Mesenteric fat pad (tissue), 1 donor: ENCODE measurements at places on chromosomes 6 and 20. TPM values are rescaled to one million over a fixed set of nuclear protein-coding genes. Genes with fewer than 3 reads are reported as not detected.
A peak's percentile ranks its signal among the peaks of the same experiment; 100 is the strongest.

CLVS2 gene
- not detected for total RNA-seq

DNA sequence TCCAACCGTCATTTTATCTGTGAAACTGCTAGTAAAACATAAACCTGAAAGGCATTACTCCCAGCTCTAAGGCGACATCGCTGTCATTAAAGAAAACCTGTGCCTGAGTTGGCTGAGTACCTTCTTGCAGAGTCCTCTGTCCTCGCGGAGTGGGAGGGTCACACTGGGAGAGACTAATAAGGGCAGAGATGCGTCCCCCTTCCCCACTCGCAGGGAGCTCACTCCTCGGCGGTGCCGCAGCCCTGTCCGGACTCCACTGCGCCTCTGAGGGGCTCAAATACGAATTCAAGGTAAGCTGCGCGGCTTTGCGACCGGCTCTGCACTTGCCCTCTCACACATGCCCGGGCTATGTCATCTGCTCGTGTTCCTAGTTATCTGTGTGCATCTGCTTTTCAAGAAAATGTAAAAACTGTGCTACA, at the start of gene COL19A1:
COL19A1 (plus strand) TSS at position 206 of the 419 bp plus-strand sequence. CDS start 13,012 bp downstream, outside the sequence.
- no peak for DNase-seq

- DNase-seq, result no peak
Measured at GRCh38 chr20:56925082-56925830, 296.1 kb downstream of the TFAP2C start.

BPI gene
- total RNA-seq, result not detected

DNA sequence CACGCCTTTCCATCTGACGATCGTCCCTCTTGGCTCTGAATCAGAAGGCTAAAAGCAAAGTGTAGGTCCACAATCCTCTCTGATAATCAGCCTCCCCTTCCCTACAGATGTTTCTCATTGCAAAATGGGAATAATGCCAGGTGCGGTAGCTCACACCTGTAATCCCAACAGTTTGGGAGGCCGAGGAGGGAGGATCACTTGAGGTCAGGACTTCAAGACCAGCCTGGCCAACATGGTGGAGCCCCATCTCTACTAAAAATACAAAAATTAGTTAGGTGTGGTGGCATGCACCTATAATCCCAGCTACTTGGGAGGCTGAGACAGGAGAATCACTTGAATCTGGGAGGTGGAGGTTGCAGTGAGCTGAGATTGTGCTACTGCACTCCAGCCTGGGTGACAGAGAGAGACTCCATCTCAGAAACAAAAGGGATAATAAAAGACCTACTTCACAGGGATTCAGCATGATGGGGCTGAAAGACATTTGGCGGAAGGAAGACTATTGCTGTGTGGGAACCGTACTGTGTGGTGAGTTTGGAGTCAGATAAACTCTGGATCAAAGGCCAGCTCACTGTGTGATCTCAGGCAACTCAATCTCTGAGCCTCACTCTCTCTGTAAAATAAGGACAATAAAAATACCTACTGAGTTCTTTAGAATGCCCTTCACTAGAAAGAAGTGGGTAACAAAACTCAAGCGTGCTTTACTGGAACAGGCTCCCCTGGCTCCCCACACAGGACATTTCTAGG, 15.9 kb upstream of the SLC9A8 start:
- DNase-seq, result no peak

ABHD12 gene
- total RNA-seq, result 41.6 TPM

CST2 gene
- not detected for total RNA-seq

DNA sequence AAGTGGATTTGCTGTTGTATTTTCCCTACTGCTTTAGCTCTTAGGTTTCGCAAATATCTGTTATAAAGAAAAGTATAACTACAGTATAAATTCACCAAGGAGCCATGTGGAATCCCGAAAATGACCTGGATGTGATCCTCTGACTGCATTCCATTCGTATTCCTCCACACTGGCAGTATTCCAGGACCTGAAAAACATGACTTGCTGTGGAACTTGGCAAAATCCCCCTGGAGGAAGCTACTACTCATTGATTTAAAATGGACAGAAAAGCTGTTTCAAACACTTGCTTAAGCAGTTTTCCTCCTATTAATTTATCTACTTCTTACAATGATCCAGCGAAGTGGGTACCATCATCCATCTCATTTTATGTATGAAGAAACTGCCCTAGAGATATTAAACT, 13.3 kb upstream of the ENPP5 start:
- DNase-seq, result no peak

DNA sequence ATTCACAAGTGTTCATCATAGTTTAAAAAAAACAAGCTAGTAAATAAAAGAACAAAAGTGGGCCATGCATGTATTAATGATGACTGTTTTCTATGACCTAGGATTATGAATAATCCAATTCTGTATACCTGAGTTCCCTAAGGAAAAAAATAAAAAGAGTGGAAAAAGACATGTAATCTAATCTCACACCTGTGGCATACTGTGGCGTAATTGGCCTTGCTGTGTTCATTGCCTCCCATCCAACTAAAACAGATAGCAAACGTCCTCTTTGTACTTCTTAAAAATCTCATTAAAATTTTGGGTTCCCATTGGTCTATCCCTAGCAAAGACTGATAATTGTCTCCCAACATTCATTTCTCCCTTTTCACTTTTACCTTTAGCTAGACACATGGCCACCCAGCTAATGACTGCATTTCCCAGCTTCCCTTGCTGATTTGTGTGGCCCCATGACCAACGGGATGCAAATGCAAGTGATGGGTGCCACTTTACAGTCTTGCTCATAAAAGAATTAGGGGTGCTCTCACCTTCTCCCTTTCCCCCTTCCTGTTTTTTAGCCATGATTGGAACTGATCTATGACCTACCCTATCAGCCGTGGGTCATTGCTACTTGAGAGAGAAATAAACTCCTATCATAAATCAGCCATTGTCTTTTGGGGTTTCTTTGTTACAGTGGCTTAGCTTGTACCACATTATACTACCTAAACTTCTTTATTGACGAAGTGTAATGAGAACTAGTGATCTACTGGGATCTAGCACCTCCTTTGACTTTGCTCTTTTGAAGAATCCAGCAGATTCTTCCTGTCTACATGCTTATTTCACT, 32.0 kb upstream of the TBC1D22B start:
- no peak for DNase-seq

UNC5CL gene
- 0.48 TPM for total RNA-seq

DNA sequence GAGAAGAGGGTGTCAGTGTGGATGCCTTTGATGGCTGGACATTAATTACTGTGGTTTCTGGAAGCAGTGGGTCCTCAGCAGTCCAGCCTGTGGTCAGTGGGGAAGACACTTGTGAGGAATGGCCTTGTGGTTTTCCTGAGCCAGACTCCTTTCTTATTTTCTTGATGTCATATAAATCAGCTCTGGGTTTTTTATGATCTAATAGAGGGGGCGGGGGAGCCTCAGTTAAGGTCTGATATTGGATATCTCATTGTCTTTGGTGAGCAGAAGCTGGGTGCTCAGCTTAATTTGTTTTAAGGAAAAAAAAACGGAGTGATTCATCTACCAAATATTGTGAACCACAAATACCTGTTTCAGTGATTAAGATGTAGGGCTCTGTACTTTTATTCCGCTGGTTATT, 62.1 kb downstream of the OTOR start:
- no peak for DNase-seq

- DNase-seq, result no peak
Measured at GRCh38 chr20:57323034-57323433, 6.6 kb upstream of the SPO11 start.

GRCh38 chr20:36848078-36848660, 27.8 kb upstream of the TLDC2 start:
- DNase-seq, result no peak

IL20RA gene
- 0.93 TPM for total RNA-seq

GRCh38 chr6:33298773-33299236, at the start of gene RGL2:
Gene RGL2, minus strand, starts transcription at chr6:33298942. Its CDS starts 332 bp downstream, at chr6:33298610.
- DNase-seq, result peak; percentile 95

NUS1 gene
- 36.8 TPM for total RNA-seq

DNA sequence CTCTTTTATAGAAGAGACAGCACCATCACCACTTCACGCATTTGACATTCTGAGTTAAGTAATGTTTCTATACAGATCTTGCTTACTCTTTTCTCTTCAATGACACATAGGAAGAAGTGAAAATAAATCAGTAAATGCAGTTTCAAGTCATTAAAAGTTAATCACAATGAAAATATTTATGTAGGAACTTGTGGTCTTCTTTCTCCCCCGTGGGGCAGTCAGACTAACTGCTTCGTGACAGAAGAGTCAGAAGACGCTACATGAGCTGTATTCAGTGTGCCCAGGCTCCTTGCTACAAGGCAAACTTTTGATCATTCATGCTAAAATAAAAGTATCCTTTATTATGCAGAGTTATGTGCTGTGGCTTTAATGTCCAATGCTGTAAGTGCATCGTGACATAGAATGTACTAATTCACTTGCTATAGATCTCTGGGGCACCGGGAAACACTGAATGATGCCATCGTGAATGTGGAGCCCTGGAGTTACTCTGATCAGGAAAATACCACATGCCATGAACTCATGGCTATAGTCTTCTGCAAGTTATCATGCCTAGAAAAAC, 117.8 kb upstream of the TRAF3IP2 start:
- DNase-seq, result no peak

GRCh38 chr20:20568604-20569205, 143.7 kb downstream of the RALGAPA2 start:
- DNase-seq, result no peak

DNA sequence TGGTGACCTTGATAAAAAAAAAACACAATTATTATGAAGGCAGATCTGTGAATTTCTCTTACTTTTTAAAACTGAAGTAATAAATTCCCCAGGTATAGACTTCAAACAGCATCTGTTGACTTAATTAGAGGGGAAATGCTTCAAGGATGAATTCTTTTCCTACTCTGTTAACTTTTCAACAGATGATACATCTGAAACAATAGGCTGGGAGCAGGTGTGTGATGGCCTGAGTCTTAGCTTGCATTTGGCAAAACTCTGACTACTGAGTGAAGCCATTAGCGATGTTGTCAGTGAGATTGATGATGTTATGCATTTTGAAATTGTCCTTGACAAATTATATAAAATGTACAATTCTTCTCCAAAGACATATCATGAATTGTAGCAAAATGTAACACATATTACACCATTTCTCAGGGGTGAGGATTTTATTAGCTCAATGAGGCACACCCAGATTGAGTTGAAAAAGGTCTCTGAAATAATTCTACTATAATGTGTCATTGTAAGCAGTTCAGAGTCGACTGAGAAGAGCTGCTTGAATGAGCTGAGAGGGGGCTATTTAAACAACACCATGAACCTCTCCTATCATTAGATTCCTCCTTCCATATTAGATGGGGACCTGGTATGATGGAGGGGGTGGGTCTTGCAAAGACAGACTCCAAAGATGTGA, 39.6 kb upstream of the OGFRL1 start:
- no peak for DNase-seq

ADTRP gene
- total RNA-seq, result 2.3 TPM

- DNase-seq, result peak; percentile 72
Measured at GRCh38 chr20:25051386-25052155, 6.4 kb downstream of the ACSS1 start.

DNA sequence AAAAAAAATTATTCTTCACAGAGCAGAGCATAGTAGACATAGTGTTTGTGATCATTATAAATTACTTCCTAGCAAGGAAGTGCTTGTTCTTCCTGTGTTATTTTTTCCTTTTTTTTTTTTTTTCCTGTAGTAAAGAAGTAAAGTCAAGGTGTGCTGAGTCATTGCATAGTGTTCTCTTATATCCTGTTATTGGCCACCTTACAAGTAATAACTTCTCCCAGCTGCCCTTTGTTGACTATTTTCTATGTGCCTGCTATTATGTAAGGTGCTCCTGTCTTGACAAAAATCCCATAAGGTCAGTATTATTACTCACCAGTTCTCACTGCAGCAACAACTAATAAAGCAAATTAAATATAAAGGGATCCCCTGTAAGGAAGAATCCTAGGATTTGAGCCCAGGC, 195.3 kb downstream of the GJA1 start:
- no peak for DNase-seq

GRCh38 chr6:169252505-169253189, 999 bp downstream of the THBS2 start:
- no peak for DNase-seq

- DNase-seq, result no peak
Measured at GRCh38 chr6:7243179-7243981, 69.6 kb downstream of the SSR1 start.

DNA sequence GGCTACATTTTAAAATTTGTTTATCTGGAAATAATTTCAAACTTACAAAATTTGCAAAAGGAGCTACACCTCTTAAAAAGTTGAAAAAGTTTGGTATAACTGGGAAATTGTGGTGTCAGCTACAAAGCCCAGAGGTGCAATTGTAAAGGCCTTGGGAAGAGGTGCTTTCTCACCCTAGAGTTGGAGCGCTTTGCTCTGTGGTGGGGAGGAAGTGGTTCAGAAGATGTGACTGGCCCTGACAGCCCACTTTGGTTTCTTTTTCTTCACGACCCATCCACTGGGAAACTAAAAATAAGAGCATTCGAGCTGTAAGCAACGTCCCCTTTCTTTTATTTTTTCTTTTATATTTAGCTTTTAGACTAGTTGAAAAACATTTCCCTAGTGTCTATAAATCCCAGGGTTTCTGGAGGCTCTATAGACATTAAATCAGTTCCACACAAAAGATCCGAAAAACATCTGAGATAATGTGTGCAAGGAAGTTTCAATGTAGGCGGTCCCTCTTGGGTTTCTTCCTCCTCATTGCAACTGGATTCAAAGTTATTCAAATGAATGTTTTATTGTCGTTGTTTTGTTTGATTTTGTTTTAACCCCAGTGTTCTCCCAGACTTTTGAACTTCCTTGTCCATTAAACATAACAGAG, 397.8 kb downstream of the KIF16B start:
- DNase-seq, result no peak
